ENCODE measurements at places on chromosomes 2 and 18. TPM values are rescaled to one million over a fixed set of nuclear protein-coding genes. Genes with fewer than 3 reads are reported as not detected.

DNA sequence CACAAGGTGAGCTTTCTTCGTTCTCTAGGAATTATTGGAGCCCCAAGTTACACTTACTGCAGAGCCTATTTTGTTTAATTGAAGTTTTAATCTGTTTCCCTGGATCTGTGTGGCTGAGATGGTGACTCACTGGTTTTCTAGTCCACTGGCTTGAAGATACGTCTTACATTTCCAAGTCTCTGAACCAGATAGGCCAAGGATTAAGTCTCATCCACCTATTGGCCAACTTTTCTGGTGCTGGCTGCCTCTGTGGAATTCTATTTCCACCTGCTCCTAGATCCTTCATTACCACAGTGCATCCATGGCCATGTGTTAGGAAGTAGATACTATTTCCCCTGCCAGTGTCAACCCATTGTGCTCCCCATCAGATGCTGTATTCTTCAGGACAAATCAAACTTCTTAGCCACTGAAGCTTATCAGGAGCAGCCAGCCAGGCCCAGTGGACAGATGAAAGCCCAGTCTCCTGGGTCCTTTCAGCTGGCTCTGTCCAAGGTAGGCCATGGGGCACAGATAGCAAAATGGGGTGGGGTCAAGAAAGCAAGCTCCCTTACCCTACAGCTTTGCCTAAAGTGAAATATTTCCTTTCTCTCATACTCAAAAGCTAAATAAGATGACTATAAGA, 198.8 kb upstream of the TCF4 start:
- H3K4me1 ChIP-seq = no peaks in the 10 kb centered on the region
- no peak overlapping the region for H3K27ac ChIP-seq
- no peak overlapping the region for H3K4me3 ChIP-seq
- no peaks in the 10 kb centered on the region for H3K36me3 ChIP-seq
- H3K27me3 ChIP-seq = no peaks in the 10 kb centered on the region

The ZAP70 gene
- polyA plus RNA-seq = 15.9 TPM

The CD8A gene
- polyA plus RNA-seq = 3.7 TPM

The NGEF gene
- 47.3 TPM for polyA plus RNA-seq

The RGPD8 gene
- polyA plus RNA-seq = not detected
